ENCODE measurements at places on chromosomes 5 and 9.
A peak's percentile ranks its signal among the peaks of the same experiment; 100 is the strongest.

GRCh38 chr9:130987738-130988399 is 21.1 kb upstream of the LAMC3 start:
- no peak for DNase-seq

DNA sequence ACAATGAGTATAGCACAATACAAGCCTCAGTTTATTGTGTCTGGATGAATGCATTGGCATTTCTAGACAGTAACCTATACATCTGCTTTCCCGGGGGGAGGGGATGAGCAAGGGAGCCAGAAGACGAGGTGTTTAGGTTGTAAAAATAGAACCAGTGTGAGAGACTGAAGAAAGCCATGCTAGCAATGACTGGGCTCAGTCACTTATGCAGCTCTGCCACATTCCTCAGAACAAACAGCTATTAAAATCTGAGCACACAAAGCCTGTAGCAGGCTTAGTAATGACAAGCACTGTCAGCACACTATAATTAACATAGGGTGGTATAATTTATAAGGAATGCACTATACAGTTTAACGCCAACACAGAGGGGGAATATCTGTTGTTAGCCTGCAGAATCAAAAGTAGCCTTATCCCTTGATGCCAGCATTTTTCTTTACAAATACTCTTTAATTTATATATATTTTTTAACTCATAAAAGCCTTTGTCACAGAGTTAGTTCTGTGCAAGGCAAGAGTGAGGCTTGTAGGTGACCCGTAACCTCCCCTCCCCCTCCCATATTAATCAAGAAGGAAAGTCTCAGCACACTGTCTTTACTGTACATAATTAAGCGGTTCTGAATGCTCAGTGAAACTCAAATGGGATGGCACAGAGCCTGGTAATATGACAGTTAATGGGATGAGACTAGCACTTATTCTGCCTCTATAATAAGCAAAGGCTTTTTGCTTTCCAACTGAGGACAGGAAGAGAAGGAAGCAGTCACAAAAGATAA is 295.4 kb downstream of the CSNK1G3 start:
- DNase-seq, result peak; percentile 93

- DNase-seq, result no peak
Observed at GRCh38 chr5:62608529-62609511, 30.2 kb downstream of the LRRC70 start.

DNA sequence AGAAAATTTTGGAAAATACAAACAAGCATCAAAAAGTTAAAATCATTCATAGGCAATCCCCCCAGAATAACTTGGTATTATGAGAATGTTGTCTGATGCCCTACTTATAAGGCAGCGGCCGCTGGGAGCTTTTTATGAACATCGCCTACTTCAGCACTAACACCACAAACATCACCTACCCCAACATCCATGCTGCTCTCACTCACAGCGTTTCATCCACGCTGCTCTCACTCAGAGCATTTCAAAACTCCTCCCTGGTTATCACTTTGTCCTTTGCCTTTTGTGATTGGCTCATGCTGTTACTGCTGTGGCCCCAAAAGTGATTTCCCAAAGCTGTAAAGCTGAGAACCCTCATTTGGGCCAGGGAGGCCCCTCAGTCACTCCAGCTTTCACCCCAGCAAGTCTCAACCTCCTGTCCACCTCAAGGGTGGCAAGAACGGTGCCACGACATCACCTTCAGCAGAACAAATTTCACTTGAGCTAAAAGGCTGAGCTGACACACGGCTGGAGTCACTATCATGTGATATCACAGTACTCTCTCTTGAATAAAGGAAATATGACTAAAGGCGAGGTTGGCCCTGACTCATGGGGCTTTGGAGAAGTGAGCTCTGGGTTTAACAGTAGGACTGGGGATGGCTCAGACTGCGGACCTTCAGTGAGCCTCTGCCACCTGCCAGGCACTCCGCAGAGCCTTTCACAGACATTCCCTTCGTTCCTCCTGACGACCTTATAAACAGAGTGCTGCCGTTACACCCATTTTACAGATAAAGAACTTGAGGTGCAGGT is 25.2 kb downstream of the SHC3 start:
- DNase-seq, result peak; percentile 84

GRCh38 chr9:117188394-117188793 is 226.5 kb downstream of the ASTN2 start:
- no peak for DNase-seq

DNA sequence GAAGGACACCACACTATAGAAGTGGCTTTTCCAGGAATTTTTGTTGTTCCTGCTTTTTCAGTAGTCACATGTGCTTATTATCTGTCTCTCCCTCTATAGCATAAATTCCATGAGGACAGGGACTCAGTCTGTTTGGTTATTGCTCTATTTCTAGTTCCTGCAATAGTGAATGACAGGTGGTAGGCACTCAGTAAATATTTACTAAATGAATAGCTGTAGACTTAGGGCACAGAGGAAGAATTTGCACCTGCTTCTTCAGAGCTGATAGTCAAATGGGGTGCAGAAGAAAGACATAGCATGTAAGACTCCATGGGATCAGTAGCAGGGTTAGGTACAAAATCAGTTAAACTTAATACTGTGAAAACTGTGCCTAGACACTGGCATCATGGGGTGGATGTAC is 580.2 kb downstream of the CCDC171 start:
- DNase-seq, result no peak

DNA sequence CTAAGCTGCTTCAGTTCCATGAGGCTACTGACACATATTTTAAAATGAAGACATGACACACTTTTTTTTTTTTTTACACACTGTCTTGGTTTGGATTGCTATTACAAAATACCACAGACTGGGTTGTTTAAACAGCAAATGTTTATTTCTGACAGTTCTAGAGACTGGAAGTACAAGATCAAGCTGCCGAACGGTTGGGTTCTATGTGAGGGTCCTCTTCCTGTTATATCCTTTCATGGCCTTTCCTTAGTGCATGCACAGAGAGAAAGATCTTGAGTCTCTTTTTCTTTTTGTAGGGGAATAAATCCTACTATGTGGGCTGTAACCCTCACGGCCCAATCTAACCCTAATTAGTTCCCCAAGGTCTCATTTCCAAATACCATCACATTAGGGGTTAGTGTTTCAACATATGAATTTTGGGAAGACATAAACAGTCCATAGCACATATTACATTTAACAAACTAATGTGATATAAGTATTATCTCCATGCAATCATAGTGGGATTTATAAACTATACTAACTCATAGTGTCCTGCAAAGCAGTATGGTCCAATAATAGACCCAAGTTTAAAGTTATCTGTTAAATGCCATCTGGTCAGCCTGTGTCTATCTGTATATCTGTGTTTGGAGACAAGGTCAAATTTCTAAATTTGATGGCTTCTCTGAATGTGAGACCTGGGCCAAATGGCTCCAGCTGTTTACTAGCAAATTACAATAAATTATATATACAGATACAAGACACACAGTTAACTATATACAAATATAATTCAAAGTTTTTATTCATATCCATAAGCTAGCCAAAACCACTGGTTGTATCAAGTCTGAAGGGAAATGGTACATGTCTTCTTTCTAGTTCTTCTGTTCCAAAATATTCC is 90.3 kb upstream of the NREP start:
- DNase-seq, result no peak

GRCh38 chr5:100722657-100723056 is 180.4 kb downstream of the ST8SIA4 start:
- no peak for DNase-seq

All from fibroblast of skin of right quadriceps (primary cell).